ENCODE measurements at places on chromosomes 4 and X.

DNA sequence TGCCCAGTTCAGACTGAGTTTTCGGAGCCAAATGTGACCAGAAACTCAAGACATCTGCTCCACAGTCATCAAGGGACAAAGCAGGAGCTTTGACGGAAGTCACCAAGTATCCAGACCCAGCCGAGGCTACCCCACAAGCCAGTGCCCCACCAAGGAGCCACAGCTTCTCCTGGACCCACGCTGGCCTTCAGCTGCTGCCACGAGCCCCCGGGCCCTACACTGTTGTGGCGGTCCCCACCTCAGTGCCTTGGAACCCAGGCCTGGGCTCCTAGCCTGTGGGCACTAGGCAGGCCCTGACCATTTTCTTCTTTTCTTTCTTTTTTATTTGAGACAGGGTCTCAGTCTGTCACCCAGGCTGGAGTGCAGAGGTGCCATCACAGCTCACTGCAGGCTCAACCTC, 82.1 kb upstream of the NKX1-1 start:
- no peak for DNase-seq

DNA sequence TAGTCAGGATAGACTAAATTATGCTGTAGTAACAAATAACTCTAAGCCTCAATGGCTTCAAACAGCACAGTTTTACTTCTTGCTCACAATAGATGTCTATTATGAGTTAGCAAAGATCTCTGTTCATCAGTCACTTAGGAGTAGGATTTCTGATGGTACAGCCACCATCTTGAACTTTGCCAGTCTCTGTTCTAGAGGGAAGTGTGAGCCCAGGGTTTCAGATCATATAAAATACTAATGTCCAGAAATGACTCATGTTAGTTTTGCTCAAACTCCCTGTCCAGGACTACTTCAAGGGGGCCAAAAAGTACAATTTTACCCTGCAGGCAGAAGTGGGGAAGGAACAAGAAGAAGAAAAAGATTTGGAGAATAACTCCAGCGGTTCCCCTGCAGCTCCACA, 77.1 kb upstream of the LSM6 start:
- no peak for DNase-seq

DNA sequence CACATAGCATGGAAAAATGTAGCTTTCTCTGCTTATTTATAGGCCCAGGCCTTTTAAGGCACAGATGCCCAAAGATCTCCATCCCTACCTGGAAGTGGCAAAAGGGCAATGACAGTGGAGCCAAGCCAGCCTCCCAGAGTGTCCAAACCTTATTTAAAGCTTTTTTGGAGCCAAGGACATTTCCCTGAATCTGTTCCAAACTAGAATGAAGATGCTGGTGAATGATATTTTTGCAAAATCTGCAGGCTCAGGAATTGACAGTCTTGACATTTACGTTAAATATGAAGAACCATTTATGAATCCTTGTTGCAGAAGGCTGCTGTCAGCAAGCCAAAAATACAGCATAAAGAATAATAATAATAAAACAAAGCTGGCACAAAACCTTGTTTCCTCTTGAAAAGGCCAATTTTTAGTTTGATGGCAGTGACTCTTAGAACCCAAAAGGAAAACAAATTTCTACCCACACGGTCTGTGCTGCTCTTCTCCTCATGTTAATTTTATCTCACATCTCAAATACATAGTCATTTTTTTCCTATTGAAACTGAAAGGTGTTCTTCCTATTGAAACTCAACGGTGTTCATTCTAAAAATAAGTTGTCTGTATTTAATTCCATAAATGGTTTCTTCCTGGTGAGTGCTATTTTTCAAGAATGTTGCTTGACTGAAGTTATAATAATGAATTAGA, 206.3 kb upstream of the TBL1X start:
- no peak for DNase-seq

- DNase-seq: no peak
Observed at GRCh38 chrX:40746521-40746920, 11.2 kb upstream of the MED14 start.

- DNase-seq: no peak
Observed at GRCh38 chr4:29972121-29972520, 748.0 kb upstream of the PCDH7 start.

GRCh38 chr4:10108818-10109783, 7.5 kb downstream of the WDR1 start:
- DNase-seq: no peak

- no peak for DNase-seq
Observed at GRCh38 chrX:106917830-106918500, 2.2 kb upstream of the CLDN2 start.

GRCh38 chrX:46165866-46166265, 379.4 kb downstream of the ZNF674 start:
- no peak for DNase-seq

- DNase-seq: no peak
Observed at GRCh38 chr4:154030746-154031145, 241.9 kb upstream of the SFRP2 start.

DNA sequence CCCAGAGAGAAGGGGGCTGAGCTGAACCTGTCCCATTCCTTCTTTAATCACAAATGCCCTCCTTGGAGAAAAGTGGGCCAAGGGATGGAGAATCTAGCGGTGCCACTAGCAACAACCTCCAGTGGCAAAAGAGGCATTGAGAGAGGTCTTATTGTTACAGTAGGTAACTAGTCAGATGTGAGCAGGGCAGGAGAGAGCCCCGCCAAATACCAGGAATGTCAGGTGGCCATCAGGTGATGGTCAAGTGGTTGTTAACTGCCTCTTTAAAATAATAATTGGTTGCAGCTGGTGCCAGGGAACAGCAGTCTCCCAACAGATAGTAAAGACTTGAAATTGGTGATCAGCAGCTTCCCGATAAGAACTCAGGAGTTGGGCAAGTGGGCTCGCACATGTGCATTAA, 116.1 kb downstream of the EVC2 start:
- no peak for DNase-seq

- DNase-seq: no peak
Observed at GRCh38 chr4:2082118-2082517, 23.0 kb downstream of the NAT8L start.

DNA sequence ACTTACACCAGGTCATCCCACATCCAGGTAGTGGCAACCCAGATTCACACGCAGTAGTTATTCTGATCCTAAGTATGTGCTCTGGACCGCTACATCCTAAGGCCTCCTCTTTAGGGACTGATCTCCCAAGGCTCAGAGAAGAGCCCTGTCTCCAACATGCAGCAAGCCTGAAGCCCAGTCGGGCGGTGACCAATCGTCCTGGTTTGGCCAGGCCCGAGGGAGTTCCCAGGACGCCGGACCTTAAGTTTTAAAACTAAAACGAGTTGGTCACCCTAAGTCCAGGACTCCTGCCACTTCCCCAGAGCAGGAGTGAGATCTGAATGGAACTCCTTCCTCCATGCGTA, 385 bp downstream of the LYAR start:
- no peak for DNase-seq

GRCh38 chr4:40608628-40609027, 21.0 kb downstream of the RBM47 start:
- no peak for DNase-seq

GRCh38 chrX:121221322-121221977, 174.0 kb downstream of the GLUD2 start:
- no peak for DNase-seq

DNA sequence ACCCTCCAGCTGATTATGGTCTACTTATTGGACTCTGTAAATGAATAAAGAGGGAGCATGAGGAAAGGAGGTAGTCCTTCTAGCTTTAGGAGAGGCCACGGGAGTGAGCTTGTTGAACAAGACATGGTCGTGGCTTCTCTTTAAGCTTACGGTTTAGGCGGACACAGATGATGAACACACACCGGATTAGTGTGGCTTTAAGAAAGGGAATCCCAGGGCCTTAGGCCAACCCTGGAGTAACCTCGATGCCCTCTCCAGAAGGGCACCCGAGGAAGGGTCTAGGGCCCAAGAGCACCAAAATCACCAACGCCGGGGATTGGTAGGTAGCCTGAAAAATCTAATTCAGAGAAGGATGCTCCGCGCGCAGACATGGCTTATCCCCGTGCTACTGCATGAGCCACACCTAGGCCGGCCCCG, 39.4 kb downstream of the ERVMER34-1 start:
- no peak for DNase-seq

DNA sequence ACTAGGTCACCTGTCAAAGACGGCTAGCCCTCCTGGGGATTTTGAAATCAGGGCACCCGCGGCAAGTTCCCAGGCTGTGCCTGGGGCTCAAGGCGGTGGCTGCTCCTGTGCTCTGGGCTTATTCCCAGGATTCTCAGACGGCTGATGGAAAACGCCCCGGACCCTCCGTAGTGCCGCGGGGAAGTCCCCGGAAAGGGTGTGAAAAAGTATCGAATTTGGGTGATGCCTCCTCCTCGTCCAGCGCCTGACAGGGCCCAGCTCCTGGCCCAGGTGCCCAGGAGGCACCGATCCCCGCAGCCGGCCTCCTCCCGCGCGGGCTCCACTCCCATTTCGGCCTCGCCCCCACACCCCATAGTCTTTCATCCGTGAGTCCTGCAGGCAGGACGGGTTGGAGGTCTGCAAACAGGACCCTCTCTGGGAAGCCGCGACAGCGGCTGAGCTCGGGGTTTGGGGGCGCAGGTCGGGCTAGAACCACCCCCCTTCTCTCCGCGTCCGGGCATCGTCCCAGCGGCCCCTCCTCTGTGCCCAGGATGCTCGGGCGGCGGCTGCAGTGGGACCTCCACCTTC, 1.1 kb upstream of the NSG1 start:
- no peak for DNase-seq

GRCh38 chrX:138929926-138930582, 218.5 kb upstream of the FGF13 start:
- no peak for DNase-seq

GRCh38 chr4:1713003-1713851, 1.1 kb upstream of the SLBP start:
- DNase-seq: no peak

DNA sequence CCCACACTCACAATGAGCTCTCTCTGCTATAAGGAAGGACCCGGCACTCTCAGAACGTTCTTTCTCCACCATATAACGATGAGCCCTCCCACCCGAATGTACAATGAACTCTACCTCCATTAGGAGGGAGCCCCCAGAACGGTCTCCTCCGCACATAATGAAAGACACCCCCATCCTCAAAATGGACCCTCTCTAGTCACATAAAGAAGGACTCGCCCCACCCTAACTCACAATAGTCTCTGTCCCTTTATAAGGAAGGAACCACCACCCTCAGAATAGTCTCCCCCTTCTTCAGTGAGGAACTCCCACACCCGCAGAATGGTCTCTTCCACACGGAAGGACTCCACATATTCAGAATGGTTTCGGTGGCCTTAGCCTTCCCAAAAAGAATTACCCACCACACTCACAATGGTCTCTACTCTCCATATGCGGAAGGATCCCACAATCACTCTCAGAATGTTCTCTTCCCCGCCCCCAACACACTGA, 477 bp downstream of the SLC35A2 start:
- no peak for DNase-seq

- no peak for DNase-seq
Observed at GRCh38 chr4:183347566-183347965, 25.3 kb upstream of the CLDN24 start.

DNA sequence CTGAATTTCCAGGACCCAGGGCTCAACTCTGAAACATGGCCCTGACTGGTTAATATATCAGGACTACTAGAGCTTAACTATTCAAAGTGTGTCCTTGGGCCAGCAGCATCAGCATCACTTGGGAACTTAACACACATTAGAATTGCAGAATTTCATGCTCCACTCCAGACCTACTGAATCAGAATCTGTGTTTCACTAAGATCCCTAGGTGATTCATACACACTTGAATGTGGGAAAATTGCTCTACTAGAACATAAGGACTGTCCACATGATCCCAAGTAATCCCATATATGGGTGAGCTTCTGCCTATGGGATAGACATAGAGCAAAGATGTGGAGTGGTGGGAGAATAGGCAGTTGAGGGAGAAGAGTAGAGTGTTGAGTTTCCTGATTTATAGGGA, 192.5 kb upstream of the CLNK start:
- no peak for DNase-seq

- no peak for DNase-seq
Observed at GRCh38 chr4:10619220-10619619, 65.3 kb downstream of the CLNK start.

GRCh38 chr4:152747444-152747843, 32.1 kb downstream of the TIGD4 start:
- no peak for DNase-seq

GRCh38 chr4:80073473-80074008, 512 bp upstream of the ANTXR2 start:
- DNase-seq: peak; percentile 63

GRCh38 chr4:140247237-140247636, 93.3 kb upstream of the MAML3 start:
- DNase-seq: no peak

- DNase-seq: no peak
Observed at GRCh38 chrX:19630776-19631707, 115.7 kb upstream of the MAP3K15 start.

DNA sequence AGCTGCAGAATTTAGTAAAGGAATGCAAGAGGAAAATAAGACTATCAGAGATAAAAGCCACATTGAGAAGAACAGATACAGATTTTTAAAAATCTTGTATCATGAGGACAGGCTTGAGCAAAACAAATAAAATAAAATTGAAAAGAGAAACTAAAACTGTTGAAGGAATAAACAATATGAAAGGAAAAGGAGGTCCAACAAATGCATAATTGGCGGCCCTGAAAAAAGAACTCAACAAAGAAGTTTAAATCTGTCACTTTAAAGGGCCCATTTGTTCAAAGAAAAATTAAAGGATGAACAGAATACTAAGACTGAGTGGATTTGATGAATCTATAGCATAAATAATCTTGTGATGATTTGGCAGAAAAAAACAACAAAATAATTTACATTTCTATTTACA, 36.5 kb downstream of the TMPRSS11B start:
- DNase-seq: no peak

- no peak for DNase-seq
Observed at GRCh38 chr4:164828955-164829354, 48.0 kb upstream of the APELA start.

- no peak for DNase-seq
Observed at GRCh38 chr4:56477192-56477702, 9.8 kb downstream of the SRP72 start.

DNA sequence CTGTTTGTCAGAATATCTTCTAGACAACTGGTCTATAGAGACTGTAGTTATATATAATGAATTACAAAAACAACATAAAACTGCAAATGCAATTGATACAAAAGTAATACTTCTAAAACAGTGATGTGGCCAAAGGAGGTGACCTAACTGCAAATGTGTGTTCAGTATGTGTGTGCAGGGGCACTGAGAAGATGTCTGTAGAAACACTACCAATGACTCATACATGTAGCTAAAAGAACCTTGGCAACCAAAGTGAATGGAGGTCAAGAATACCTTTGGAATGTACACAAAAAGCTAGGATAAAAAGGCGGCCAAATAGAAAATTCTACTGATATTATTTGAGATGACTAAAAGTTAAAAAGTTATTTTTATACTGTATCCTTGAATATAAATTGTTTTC, 261.8 kb downstream of the CAMK2D start:
- no peak for DNase-seq

DNA sequence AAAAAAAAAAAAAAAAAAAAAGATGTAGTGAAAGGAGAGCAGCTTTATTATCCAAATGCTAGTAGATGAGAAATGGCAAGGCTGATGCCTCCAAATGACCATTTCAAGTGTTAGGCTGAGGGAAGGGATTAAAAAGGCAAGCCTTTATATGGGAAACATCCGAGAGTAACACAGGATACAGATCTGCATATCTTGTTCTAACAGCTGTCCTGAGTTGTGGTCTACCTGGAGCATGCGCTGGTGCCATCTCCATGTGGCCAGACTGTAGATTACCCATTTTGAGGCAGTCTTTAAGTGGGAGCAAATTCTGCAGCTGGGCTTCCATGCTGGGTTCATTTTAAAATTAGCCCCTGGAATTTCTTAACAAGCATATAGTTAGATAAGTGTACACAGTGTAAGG, 26.0 kb upstream of the ELF2 start:
- DNase-seq: no peak
